T-helper 2 cell treated with Interferon-gamma antibody and Interleukin-4, amounts not matched to agents 5 μg/mL and 100 μg/mL, for 36 hours (primary cell): ENCODE measurements at places on chromosomes 4 and X.

- no peak for DNase-seq
Measured at GRCh38 chr4:188613976-188614375, 474.7 kb downstream of the TRIML1 start.

DNA sequence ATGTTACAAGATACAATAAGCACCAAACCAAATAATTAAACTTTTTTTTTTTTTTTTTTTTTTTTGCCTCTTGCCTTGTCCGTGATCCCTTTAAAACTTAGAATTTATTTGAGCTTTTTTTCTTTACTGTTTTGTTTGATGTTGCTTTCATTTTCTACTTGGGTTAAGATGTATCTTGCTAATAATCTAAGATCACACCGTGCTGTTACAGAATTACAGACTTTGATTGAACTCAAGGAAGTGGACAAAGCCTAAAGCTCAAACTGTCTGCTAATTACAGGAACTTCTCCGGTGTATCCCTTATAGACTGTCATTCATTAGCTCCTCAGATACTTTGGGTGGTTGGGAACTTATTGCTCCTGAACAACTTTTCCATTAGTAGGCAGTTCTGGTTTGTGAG is 26.5 kb downstream of the STIM2 start:
- DNase-seq = no peak

DNA sequence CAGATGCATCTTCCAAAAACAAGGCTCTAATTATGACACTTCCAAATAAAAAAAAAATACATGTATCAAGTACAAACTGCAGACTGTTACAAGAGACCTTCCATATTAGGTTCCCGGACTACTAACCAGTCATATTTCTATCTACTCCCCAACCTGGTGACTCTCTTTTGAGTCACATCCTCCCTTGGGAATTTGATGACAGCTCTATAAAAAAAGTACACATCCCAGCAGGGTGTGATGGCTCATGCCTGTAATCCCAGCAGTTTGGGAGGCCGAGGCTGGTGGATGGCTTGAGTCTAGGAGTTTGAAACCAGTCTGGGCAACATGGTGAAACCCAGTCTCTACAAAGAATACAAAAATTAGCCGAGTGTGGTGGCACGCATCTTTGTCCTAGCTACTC is 14.9 kb downstream of the RPGR start:
- DNase-seq = no peak

DNA sequence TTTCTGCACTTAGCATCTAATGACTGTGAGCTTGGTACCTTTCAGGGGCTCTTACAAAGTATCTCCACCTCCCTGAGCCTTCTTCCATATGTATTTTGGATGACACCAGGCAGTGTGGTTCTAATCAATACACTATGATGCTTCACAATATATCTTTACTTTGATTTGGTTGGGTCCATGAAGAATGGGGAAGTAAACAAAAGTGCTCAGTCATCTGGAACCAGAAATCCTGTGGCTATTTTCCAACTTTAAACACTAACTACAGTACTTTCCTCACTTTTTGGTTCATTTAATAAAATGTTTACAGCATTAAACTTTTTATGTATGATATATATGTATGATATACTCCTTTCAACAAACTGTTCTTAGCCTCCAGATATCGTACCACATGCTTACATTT is 216.4 kb upstream of the AFF2 start:
- no peak for DNase-seq

DNA sequence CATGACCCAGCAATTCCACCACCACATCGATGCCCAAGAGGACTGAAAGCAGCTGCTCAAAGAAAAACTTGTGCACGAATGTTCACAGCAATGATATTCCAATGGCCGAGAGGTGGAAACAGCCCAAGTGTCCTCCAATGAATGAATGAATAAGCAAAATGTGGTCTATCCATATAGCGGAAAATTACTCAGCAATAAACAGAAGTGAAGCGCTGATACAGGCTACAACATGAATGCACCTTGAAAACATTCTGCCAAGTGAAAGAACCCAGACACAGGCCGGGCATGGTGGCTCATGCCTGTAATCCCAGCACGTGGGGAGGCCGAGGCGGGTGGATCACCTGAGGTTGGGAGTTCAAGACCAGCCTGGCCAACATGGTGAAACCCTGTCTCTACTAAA is 5.2 kb upstream of the SLC2A9 start:
- DNase-seq = no peak
